ENCODE measurements at places on chromosomes 4 and X. TPM values are rescaled to one million over a fixed set of nuclear protein-coding genes. Genes with fewer than 3 reads are reported as not detected.

- no peak overlapping the region for H3K27ac ChIP-seq
- H3K27me3 ChIP-seq, result no peaks in the 10 kb centered on the region
- H3K36me3 ChIP-seq, result peaks cover 11% of the 10 kb centered on the region
- no peak overlapping the region for H3K4me3 ChIP-seq
- no peaks in the 10 kb centered on the region for H3K4me1 ChIP-seq
Measured at GRCh38 chr4:13276357-13276756, 207.8 kb downstream of the RAB28 start.

DNA sequence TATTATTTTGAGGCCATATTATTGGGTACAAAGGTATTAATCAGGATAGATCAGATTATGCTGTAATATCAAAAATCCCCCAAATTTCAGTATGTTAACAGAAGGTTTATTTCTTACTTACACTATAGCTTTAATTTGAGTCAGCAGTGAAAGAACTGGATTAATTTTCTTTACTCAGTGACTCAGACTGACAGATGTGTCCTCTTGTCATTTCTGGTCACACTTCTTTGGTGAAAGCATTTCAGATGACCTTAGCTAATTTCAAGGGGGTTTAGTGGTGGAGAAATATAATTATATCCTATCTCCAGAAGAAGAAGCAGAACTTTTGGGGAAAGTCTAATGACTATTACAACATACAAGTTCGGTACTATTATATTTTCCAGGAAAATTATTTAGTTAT is 12.4 kb downstream of the DDIT4L start:
- no peaks in the 10 kb centered on the region for H3K36me3 ChIP-seq
- H3K27me3 ChIP-seq, result no peaks in the 10 kb centered on the region
- no peak for DNase-seq
- no peak overlapping the region for H3K27ac ChIP-seq

SPANXN1 gene
- total RNA-seq, result not detected

- H3K36me3 ChIP-seq, result no peaks in the 10 kb centered on the region
- H3K4me1 ChIP-seq, result peaks cover 89% of the 10 kb centered on the region
- H3K27ac ChIP-seq, result peak overlapping the region; percentile 94
- H3K27me3 ChIP-seq, result no peaks in the 10 kb centered on the region
Measured at GRCh38 chr4:128525387-128525786, 237.8 kb upstream of the PGRMC2 start.
